NCI-H345 (cell line): ENCODE measurements at places on chromosomes 11 and 22.

DNA sequence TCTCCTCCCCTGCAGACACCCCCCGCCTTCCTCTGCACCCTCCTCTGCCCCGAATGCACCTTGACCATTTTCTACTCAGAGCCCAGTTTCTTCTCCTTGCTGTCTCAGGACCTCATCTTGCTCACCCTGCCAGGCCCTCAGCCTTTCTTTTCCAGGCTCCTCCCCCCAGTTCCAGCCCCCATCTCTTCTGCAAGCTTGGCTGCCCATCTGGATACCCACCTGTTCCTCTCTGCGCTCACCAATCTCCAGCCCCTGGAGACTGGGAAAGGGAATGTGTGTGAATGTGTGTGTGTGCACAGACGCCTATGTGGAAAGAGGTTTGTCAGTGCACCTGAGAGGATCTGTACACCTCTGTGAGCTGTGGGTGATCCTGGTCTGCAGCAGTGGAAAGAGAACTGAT lies 36.4 kb downstream of the SLC22A12 start:
- no peak for DNase-seq

- no peak for DNase-seq
Measured at GRCh38 chr22:43155789-43156188, 4.4 kb downstream of the TSPO start.

DNA sequence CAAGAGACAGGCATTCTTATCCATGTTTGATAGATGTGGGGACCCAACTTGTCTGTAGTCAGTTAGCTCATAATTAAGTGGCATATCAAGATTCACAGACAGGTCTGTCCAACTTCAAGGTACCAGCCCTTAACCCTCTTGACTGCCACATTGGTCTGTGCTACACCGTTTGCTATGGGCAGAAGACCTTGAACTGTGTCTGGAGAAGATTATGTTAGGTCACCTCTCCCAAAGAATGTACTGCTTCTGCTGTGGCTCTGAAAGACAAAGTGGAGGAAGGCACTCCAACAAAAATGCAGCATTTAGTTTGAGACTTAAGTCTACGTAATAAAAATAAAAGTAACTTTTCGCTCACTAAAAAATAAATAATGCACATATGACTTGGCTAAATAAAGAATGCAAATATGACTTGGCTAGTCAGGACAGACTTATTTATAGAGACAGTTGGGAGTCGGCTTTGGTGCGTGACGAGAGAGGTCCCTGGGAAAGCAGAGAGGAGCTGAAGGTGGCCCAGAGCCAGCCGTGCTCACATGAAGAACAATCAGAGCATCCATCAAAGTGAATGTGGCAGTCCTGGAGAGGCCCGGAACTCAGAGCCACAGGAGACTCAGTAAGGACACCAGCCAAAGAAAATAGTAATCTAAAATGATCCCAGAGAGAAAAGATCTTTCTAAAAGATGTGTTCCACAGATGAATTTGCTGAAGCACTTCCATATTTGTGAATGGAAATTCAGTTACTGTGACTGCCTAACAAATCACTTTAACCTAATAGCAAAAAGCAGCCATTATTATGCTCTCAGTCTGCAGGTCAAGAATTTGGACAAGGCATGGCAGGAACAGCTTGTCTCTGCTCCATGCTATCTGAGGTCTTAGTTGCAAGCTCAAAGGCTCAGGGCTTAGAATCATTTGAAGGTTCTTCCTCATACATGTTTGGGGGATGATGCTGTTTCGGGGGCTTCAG lies 35.0 kb downstream of the CWC15 start:
- DNase-seq: peak; percentile 93

DNA sequence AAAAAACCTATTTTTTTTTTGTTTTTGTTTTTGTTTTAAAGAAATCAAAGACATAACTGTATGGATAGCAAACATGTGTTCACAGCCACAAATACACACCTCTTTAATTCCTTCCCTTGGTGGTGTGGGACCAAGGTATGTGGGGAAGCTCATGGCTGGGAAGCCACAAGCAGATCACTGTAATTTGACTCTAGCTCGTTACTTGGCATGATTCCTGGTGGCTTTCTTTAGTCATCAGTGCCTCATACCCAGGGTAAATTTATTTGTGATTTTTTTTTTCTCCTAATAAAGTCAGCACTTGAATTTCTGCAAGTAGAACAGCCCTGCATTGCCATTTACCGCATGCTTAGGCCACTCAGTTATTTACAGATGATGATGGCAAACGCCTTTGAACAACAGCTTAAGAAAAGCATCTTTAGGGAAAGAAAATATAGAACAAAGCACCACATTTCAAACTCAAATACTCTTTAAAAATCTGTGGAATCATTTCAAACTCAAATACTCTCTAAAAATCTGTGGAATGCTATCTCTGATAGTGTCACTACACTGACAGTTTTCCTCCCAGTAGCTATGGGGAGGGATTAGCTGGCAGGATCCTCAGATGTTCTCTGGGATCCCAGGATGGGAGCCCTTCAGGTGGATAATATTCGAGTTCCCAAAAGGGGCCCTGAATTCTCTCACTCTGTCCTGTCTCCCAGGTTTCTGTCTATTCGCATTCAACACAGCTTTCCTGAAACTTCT lies 687.2 kb downstream of the OPCML start:
- DNase-seq: no peak

GRCh38 chr22:21082248-21082647 lies 36.5 kb downstream of the LRRC74B start:
- DNase-seq: no peak

DNA sequence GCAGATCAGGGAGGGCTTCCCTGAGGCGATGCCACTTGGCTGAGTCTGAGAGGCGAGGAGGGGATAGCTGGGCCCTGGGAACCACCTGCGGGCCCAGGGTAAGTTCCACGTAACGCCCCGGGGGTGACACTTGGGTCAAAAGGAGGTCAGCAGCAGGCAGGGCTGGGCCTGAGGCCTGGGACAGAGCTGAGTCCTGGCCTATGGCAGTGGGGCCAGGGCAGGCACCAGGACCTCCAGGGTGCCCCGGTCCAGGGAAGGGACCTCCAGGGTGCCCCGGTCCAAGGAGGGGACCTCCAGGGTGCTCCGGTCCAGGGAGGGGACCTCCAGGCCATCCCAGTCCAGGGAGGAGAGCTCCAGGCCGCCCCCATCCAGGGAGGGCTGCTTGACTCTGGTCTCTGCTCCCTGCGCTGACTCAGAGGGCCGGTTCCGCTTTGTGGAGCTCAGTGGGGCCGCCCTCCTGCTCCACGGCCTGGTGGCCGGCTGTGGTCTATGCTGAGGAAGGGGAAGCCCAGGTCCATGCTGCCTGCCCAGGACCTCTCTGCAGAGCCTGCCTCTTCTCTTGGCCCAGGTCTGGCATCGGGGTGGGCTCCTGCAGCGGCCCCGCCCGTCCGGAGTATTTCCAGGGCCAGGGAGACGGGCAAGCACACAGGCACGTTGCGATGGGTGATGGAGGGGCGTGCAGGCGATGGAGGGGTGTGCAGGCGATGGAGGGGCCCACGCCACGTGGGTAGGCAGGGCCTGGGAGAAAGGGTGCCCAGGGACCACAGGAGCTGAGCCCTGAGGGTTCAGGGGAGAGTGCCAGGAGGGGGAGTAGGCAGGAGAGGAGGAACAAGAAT lies 19.5 kb upstream of the WNT7B start:
- DNase-seq: no peak
